Stimulated activated CD4-positive, alpha-beta T cell treated with anti-CD3 and anti-CD28 coated beads, Interleukin-12 subunit alpha, Interleukin-12 subunit beta, amount 100 ng/mL, for 4 hours (primary cell): ENCODE measurements at places on chromosomes 1 and 21.

- no peak for DNase-seq
Observed at GRCh38 chr1:161039546-161039945, 782 bp upstream of the TSTD1 start.

DNA sequence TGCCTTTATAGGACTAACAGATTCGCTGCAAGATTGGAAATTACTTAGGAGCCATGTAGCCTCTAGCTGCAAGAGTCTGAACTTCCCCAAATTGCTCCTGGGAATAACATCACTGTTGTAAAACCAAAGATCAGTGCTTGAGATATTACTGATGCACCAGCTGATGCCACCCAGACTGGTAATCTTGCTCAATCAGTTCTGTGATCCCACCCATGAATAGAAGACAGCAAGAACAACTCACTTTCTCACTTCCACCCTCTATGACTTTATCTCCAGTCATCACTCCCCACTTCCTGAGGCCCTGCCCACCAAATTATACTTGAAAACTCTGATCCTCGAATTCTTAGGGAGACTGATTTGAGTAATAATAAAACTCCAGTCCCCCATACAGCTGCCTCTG is 1011.1 kb downstream of the PLA2G4A start:
- DNase-seq = no peak

- DNase-seq = no peak
Observed at GRCh38 chr21:20004367-20004766, 993.8 kb upstream of the NCAM2 start.

- DNase-seq = no peak
Observed at GRCh38 chr1:15210651-15211375, 36.2 kb upstream of the FHAD1 start.

DNA sequence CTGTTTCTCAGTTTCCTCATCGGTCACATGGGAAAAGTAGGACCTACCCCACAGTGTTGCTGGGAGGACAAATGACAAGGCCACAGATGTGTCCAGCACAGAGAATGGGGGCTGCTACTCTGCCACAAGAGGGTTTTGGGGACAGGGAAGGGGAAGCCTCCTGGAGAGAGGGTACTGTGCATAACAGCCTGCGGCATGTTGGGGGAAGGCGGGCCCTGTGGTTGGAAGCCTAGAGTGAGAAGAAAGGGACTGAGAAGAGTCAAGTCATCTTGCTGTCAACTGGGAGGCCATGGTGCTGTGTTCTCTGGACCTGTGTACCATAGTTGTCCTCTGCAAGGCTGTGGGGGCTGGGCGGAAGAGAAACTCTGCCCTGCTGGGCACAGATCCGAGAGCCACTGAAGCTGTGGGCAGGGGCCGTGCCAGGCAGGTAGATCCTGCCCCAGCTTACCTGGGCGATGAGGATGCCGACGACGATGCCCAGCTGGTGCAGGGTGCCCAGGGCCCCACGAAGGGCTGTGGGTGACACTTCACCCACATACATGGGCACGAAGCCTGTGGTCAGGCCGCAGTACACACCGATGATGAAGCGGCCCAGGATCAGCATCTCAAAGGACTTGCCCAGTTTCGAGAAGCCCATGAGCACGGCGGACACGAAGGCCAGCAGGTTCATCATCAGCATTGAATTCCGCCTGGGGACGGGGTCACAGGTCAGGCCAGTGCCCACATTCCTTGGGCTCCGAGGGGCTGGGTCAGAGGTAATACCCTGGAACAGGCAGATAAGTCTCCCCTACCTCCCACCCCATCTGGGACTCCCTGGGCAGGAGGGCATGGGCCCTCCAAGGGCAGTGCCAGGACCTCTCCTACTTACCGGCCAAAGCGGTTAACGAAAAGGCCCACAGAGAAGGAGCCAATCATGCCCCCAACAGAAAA is 28.2 kb downstream of the SLC2A1 start:
- no peak for DNase-seq

DNA sequence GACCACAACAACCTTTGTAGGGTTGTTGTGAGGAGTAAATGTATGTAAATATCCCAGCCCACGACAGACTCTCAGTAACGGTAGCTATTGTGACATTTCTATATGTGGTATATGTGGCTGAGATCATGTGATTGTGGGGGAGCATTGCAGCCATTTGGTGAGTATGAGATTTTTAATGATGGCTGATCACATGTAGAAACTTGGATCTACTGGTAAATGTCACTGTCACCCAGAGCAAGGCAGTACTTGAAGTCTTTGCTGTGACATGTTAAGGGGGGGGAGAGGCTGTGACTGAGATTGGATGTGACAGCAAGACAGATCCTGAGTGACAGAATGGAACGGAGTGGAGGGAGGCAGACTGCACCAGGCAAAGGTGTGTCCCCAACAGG is 23.9 kb upstream of the MEF2D start:
- no peak for DNase-seq

DNA sequence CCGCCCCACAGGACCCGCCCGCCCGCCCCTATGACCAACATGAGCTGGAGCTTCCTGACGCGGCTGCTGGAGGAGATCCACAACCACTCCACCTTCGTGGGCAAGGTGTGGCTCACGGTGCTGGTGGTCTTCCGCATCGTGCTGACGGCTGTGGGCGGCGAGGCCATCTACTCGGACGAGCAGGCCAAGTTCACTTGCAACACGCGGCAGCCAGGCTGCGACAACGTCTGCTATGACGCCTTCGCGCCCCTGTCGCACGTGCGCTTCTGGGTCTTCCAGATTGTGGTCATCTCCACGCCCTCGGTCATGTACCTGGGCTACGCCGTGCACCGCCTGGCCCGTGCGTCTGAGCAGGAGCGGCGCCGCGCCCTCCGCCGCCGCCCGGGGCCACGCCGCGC is 7.9 kb upstream of the IBA57 start:
- DNase-seq = no peak

DNA sequence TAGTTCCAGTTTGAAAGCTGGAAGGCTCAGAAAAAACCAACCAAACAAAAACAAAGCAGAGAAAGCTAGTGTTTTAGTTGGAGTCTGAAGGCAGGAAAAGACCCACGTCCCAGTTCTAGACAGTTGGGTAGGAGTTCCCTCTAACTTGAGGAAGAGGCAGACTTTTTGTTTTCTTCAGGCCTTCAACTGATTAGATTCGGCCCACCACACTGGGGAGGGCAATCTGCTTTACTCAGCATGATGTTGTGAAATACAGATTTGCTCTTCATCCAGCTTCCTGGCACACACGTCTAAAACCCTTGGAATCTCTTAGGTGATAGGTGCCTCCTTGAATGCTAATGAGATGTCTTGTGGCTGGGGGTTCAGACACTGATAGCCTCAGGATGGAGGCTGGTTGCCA is 49.1 kb upstream of the CSF3R start:
- DNase-seq = no peak

GRCh38 chr1:51284487-51284954 is 45.8 kb downstream of the TTC39A start:
- no peak for DNase-seq

DNA sequence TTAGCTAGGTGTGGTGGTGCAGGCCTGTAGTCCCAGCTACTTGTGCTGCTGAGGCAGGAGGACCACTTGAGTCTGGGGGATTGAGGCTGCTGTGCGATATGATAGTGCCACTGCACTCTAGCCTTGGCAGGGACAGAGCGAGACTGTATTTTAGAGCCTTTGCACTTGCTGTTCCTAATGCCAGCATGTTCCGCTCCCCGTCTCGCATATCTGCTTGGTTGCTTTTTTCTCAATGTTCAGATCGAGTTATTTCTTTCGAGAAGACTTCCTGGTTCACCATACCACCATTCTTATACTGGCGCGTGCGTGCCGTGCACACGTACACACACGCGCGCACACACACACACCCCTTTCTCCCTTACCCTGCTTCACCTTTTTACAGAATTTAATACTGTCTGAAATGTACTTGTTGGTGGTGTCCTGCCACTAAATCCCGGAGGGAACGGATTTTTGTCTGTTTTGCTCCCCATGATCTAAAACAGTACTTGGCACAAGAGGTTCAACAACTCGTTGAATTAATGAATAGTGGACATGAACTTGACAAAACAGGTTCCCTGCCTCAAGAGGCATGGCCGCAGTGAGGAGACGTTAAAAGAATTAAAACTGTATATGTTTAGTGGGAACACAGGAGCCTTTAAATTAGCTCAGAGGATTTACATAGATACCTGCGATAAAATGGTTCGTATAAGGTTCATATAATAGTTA is 1.1 kb upstream of the RPRD2 start:
- DNase-seq = peak; percentile 25

- no peak for DNase-seq
Observed at GRCh38 chr1:89953131-89953626, 41.7 kb upstream of the ZNF326 start.

GRCh38 chr1:33433509-33434362 is 2.8 kb upstream of the PHC2 start:
- DNase-seq = no peak

DNA sequence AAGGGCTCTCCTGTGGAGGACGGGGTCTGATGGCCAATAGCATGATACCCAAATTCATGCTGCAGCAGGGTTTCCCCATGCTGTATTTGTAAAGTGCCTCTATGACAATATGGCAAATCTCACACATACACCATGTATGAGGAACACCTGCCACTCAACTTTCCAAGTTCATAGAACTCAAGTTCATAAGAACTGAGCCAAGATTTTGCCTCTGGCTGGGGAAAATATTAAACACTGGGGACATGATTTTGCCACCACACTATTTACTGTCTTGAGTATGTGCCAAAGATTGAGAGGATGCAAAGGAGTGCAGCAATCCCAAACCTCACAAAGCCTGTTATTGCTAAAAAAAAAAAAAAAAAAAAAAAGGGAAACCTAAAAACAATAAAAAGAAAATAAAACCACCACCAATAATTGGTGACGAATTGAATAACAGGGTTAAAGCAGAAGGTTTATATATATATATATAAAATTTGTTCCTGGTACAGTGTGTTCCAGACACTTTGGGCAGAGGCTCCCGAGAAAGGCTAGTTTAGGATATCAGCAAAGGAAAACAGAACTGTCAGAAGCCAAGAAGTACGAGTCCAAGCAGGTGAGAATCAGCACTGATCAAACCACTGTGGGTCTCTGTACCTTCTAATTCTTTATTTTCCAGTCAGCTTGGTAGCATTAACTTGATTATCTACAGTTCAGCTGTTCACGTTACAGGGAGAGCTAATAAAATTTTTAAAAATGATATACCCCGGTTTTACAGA is 24.3 kb downstream of the ZBTB21 start:
- no peak for DNase-seq

DNA sequence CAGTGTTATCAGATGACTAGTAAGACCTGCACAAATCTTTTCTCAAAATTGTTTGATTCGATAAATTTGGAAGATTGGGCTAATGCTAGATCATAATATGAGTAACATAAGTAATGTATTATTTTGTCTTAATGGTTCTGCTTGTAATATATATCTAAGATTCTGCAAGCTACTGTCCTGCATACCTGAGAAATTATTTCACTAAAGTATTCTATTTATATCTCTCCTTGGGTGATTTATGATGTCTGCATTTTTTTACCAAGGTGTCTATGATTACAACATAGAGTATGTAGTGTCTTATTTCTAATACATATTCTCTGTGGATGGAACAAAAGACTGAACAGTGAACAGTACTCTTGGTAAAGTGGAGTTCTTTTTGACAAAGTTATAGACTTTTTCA is 166.6 kb downstream of the CLEC20A start:
- DNase-seq = no peak

GRCh38 chr1:206098242-206098919 is 18.8 kb downstream of the AVPR1B start:
- DNase-seq = no peak

DNA sequence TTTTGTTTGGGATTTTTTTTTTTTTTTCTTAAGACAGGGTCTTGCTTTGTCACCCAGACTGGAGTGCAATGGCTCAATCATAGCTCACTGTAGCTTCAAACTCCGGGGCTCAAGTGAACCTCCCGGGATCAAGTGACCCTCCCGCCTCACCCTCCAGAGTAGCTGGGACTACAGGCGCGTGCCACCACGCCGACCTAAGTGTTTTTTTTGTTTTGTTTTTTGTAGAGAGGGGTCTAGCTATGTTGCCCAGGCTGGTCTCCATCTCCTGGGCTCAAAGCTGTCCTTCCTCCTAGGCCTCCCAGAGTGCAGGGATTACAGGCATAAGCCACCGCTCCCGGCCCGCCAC is 776 bp downstream of the HLCS start:
- no peak for DNase-seq

DNA sequence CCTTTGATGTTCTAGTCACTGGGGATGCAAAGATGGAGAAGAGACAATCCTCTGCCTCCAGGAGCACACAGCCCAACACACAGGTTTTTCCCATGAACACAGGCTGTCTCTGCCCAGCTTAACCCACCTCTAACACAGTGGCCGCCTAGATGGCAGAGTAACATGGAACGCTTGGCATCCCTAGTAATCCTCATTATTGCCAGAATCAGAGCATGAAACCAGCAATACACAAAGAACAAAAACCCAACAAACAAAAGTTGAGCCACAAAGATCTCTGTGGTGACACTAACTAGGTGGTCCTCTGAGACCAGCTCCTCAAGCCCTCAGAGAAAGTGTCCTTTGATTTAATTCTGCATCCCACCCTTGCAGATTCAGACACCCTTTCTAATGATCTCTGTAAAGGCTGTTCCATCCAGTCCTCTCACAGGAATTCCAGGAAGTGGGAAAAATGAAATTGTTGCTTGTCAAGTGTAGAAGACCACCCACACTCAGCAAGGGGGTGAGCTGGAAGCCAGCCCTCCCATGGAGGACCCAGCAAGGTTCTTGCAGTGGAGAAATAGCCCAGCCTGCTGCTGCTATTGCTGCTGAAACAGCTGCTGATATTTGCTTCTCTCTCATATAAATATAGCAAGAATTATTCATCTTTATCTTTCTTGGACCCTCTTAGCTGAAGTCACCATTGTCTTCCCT is 7.4 kb upstream of the ATP2B4 start:
- no peak for DNase-seq

DNA sequence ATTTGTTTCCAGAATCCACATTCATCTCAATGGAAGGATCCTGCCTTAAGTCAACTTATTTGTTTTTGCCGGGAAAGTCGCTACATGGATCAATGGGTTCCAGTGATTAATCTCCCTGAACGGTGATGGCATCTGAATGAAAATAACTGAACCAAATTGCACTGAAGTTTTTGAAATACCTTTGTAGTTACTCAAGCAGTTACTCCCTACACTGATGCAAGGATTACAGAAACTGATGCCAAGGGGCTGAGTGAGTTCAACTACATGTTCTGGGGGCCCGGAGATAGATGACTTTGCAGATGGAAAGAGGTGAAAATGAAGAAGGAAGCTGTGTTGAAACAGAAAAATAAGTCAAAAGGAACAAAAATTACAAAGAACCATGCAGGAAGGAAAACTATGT is 2.6 kb downstream of the GADD45A start:
- no peak for DNase-seq

- DNase-seq = no peak
Observed at GRCh38 chr1:221074332-221074731, 195.1 kb downstream of the HLX start.

DNA sequence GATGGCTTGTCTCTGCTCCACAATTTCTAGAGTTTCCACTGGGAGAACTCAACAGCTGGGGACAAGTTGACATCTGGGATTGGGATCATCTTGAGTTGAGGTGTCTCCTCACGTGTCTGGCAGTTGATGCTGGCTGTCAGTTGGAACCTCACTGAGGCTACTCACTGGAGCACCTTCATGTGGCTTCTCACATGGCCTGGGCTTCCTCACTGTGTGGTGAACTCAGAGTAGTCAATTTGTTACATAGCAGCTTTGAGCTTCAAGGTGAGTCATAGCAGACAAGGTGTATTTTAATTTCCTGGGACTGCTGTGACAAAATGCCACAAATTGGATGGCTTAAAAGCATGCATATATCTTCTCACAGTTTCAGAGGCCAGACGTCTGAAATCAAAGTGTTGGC is 44.0 kb downstream of the NTNG1 start:
- DNase-seq = no peak
